ENCODE measurements at places on chromosomes 5 and 9. TPM values are rescaled to one million over a fixed set of nuclear protein-coding genes. Genes with fewer than 3 reads are reported as not detected.

DNA sequence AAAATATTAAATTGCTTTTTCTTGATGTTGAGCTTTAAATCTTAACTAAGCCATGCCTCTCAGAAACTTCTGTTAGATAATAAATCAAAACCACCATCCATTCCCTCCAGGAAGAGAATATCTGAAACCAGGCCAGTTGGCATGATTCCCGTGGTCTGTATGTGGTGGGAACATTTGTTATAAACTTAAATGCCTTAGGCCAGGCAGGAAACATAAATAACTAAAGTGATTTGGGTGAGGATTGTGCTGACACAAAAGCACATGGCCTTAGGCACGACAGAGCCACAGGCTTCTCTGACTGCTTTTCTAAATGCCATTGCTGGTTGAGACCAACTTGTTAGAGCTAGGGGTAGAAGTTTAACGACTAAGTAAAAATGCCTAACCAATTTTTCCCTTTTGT is 255.9 kb downstream of the GABRG2 start:
- DNase-seq, result no peak

PCDHA4 gene
- total RNA-seq, result 0.77 TPM

SLC45A2 gene
- total RNA-seq, result not detected

- no peak for DNase-seq
These were observed 67.8 kb downstream of the IRX2 start for GRCh38 chr5:2683720-2684119.

DNA sequence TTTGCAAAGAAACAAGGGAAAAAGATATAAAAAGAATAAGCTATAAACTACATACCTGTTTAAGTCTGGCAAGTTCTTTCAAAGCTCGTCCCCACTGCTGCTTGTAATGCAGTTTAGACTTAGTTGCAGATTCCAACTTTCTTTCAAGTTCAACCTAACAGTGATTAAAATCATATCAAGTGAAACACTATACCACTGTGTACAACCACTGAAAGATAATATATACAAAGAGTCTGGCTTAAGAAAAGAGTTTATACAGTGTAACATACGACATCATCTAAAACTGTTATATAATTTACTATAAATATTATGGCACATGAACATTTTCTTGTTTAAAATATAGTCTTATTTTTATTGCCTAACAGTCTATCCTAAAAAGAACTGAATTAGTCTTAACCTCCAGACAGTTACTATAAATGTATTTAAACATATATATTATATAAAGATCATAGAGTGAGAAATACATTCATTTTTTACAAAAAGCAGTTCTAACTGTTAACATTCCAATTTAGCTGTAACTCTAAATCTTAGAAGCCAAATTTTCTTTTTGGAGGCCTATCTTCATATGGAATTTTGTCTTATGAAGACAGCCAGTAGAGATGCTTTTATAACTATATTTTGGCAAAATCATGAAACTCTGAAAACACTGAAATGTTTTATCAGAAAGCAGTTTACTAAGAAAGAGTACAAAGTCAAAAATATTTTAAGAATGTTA is 58.6 kb downstream of the CEP120 start:
- DNase-seq, result no peak

- DNase-seq, result no peak
These were observed 179.4 kb downstream of the SNX18 start for GRCh38 chr5:54696931-54697330.

DNA sequence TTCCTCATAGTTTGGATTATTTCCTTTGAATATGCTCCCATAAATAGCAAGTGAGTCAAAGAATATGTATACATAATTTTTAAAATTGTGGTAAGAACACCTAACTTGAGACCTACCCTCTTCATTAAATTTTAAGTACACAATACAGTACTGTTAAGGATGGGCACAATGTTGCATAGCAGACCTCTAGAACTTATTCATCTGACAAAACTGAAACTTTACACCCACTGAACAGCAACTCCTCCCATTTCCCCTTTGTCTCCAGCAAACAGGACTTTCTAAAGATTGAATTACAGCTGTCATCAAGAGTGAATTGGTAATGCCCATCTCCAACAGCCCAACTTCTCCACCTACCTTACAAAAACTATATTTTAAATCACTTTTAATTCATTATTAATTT is 388.9 kb downstream of the HTR1A start:
- no peak for DNase-seq

B4GALT7 gene
- total RNA-seq, result 35.8 TPM

DNA sequence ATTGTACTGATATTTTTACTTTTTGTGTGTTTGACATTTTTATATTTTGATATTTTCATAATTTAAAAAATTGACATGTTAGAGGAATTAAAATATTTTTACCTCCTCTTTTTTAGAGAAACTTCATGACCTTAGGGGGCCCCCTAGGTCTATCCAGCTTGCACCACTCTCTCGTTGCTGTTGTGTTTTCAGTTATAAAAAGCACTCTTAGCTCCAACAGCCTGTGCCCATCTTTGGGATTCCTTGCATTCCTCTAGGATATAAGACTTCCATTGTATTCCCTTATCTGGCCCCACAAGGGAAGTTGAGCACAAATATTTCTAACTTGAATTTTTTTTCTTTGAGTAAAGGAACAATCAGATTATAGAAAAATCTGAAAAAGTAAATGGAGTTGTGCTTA is 245.3 kb downstream of the SH3GL2 start:
- no peak for DNase-seq

DNA sequence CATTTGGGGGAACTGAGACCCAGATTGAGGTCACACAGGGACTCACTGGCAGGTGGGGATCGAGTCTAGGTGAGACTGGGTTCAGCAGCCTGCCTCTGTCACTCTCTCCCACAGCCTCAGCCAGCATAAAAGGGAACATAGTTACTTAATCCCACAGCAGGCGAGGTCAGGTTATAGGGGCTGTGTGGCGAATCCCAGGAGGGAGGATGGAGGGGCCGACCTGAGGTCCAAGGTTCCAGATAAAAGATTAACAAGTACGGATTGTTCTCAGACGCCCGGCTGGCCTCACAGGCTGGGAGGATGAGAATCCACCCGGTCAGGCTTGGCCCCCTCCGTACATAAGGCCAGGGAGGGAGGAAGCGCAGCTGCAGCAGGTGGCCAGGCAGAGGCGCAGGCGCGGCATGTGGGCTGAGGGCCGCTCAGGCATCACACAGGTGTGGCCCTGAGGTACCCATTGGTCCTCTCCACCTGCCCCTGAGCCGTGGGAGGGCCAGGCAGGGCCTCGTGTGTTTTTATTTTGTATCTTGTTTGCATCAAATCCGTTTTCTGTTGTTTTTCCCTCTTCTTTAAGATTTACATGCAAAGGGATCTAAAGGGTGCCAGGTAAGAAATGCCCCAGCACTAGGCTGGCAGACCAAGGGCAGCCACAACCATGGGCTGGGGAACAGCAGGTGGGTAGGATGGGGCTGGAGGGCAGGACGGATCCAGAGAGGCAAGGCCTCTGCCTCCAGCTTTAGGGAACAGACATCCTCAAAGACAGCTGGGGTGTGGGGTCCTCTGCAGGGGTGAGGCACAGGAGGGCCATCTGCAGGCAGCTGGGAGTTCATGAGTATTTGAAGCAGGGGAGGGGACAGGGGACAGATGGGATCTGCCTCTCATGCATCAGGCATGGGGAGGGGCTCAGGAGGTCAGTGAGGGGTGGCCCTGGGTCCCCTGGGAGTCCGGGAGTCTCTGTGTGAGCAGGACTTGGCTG is 3.6 kb downstream of the SUSD3 start:
- no peak for DNase-seq

DNA sequence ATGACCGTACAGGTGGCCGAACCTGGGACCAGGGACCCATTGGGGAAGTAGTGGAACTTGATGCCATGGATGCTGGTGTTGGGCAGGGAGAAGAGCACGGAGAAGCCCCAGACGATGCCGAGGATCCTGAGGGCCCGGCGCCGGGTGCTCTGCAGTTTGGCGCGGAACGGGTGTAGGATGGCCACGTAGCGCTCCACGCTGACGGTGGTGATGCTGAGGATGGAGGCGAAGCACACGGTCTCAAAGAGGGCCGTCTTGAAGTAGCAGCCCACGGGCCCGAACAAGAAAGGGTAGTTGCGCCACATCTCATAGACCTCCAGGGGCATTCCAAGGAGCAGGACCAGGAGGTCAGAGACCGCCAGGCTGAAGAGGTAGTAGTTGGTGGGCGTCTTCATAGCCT is 585 bp downstream of the NMUR2 start:
- no peak for DNase-seq

PCA3 gene
- total RNA-seq, result not detected

ANKRD33B gene
- 0.13 TPM for total RNA-seq

ARHGAP26 gene
- total RNA-seq, result 23.8 TPM

- DNase-seq, result no peak
These were observed 47.1 kb downstream of the SH3PXD2B start for GRCh38 chr5:172407241-172407691.

DNA sequence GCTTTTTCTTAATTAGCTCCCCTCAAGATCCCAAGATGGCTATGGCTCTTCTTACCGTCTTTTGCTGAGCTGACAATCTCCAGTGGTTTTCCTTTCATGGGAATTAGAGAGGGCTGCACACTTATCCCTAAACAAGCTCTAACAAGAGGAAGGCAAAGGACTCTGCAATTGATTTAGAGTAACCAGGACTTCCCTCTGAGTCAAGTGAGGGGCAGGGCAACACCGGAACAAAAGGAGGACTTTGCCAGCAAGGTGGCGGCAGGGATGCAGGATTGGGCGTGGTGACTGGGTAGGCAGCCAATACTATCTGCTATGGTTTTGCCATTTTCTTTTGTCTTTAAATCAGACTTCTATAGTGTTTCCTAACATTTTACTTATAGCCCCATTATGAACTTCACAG is 9.8 kb downstream of the SLC44A1 start:
- peak; percentile 67 for DNase-seq

DNA sequence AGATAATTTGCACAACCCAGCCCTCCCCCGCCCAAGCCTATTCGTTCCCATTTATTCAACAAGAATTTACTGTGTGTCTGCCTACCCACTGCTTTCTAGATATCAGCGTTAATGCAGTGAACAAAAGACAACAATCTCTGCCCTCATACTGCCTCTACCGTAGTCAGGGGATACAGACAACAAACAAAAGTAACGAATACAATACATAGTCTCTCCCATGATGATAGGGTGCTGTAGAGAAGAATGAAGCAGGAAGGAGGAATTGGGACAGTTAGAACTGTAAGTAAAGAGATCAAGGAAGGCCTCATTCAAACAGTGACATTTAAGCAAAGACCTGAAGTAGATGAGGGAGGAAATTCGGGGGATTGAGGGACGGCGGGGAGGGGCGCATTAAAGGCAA is 1.7 kb downstream of the GFM2 start:
- peak; percentile 27 for DNase-seq

PRDM9 gene
- total RNA-seq, result not detected

DNA sequence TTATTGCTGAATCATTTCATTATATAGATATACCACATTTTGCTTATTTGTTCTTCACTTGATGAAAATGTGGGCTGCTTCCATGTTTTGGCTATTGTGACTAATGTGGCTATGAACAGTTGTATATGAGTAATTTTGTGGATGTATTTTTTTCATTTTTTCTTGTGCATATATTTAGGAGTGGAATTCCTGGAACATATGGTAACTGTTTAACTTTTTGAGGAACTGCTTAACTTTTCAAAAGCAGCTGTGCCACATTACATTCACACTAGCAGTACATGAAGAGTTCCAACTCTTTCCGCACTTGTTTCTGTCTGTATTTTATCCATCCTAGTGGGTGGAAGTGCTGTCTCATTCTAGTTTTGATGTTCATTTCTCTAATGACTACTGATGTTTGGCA is 67.8 kb downstream of the JAK2 start:
- DNase-seq, result no peak

PRSS3 gene
- 95.6 TPM for total RNA-seq

RETREG1 gene
- 0.53 TPM for total RNA-seq

FLT4 gene
- total RNA-seq, result under 0.01 TPM

DNA sequence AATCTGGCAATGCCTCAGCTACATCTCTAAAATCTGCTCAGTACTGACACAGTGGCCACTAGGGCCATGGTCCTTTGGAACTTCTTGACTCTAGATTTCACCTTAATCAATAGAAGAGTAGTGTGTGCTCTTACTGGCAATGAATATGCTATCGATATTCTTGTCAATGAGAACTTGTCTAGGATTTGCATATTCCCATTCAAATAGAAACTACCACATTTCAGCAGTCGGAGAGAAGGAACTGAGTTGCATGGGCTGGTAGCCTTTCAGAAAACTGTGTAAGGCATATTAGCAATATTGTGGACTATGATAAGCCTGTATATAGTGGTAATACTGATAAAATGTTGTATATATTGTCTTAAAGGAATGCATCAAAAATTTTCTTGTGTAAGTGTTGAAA is 45.3 kb upstream of the NAA35 start:
- DNase-seq, result no peak

CARTPT gene
- total RNA-seq, result not detected

DNA sequence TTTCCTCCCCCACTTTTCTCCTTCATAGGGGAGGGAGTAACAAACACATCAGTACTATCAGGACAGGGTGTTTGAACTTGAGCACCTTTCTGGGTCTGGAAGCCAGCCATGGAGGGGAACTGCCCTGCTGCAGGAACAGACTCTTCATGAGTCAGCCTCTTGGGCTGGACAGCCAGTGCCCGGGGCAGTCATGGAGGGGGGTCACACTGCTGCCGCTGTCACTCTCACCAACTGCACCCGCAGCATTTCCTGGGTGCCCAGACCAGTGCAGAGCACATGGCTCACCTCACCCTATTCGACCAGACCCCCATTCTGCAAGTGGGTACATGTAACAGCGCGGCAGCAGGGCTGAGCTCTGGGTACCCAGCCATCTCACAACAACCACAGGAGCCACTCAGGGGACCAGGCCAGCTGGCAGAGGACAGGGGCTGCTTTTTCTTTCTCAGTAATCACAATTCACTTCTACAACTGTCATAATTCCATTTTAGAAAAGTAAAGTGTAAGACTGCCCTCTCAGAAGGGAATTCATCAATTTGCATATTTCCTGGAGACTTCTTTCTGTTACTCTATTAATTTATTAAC is 118.4 kb downstream of the CTNND2 start:
- DNase-seq, result no peak

DNA sequence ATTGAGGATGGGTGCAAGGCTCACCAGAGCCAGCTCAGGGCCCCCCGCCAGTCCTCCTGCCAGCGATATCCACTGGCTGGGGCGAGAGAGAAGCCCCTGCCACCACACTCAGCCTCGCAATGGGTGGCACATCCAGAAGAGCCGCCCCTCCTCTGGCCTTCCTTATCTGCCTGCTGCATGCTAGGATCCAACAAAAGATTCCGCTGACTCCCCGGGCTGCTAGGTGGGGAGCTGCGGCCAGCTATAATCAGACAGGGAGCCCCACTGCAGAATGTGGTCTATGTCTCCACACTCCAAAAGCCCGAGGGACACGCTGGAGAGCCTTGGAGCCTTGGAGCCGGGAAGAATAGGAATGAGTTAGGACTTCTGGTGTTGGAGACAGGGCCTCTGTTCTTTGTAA is 32.8 kb downstream of the COL23A1 start:
- no peak for DNase-seq

LCN12 gene
- not detected for total RNA-seq
